Right atrium auricular region (tissue), 2 donors: ENCODE measurements at places on chromosomes 6 and 20. TPM values are rescaled to one million over a fixed set of nuclear protein-coding genes. Genes with fewer than 3 reads are reported as not detected.

DNA sequence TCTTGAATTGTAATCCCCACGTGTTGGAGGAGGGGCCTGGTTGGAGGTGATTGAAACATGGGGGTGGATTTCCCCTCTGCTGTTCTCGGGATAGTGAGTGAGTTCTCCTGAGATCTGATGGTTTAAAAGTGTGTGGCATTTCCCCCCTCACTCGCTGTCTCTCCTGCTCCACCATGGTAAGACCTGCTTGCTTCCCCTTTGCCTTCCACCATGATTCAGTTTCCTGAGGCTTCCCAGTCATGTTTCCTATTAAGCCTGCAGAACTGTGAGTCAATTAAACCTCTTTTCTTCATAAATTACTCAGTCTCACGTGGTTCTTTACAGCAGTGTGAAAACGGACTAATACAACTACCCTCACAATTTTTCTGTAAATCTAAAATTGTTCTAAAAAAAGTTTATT, 26.8 kb upstream of the FAM184A start:
- H3K36me3 ChIP-seq: no peaks in the 10 kb centered on the region
- H3K4me3 ChIP-seq: no peak overlapping the region
- no peaks in the 10 kb centered on the region for H3K4me1 ChIP-seq
- H3K27me3 ChIP-seq: no peaks in the 10 kb centered on the region
- H3K27ac ChIP-seq: no peak overlapping the region
- DNase-seq: no peak

GRCh38 chr20:25318471-25319240, 70.8 kb downstream of the PYGB start:
- DNase-seq: no peak
- H3K4me3 ChIP-seq: no peak overlapping the region
- H3K4me1 ChIP-seq: no peaks in the 10 kb centered on the region
- H3K27ac ChIP-seq: no peak overlapping the region

DNA sequence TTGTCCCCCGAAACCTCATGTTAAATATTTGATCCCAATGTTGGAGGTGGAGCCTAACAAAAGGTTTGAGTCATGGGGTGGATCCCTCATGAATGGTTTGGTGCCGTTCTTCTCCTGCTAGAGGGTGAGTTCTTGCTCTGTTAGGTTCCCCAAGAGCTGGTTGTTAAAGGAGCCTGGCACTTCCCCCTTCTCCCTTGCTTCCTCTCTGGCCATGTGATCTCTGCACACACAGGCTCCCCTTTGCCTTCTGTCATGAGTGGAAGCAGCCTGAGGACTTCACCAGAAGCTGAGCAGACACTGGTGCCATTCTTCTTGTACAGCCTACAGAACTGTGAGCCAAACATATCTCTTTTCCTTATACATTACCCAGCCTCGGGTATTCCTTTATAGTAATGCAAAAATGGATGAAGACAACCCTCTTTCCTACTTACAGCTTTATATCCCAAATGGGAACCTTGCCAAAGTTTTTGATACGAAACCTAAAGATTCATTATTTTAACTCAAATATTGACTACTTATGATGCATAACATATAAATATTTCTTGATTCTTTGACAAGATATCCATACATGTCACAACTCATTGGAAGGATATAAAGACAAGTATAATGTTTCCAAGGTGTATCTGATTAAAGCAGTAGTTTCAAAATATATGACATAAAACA, 61.0 kb downstream of the RNF182 start:
- no peaks in the 10 kb centered on the region for H3K4me1 ChIP-seq
- H3K27ac ChIP-seq: no peak overlapping the region
- no peak overlapping the region for H3K4me3 ChIP-seq
- no peaks in the 10 kb centered on the region for H3K36me3 ChIP-seq

GRCh38 chr6:118776607-118777549, 117.1 kb upstream of the ASF1A start:
- peaks cover 4% of the 10 kb centered on the region for H3K4me1 ChIP-seq
- DNase-seq: peak; percentile 75
- peak overlapping the region; percentile 15 for H3K4me3 ChIP-seq
- no peaks in the 10 kb centered on the region for H3K36me3 ChIP-seq
- H3K27me3 ChIP-seq: no peaks in the 10 kb centered on the region

DNA sequence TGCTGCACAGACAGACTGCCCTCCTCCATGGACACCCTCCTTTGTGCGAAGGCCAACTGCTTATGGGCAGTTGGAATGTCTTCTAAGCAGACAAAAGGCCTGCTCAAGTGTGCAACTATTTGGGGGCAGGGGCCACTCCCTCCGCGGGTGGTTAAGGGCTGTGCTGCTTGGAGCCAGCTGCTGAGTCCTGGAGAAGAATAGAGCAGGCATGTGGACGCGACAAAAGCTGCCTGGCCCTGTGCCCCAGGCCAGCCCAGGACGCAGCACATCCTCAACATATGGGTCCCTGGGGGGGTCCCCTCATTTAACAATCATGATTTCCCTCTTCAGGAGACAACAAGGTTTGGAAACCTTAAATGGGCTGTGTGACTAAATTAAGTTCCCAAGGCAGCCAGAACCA, 45.5 kb upstream of the ENTPD6 start:
- no peaks in the 10 kb centered on the region for H3K27me3 ChIP-seq
- H3K4me3 ChIP-seq: no peak overlapping the region
- DNase-seq: no peak
- H3K36me3 ChIP-seq: no peaks in the 10 kb centered on the region
- peaks cover 12% of the 10 kb centered on the region for H3K4me1 ChIP-seq
- no peak overlapping the region for H3K27ac ChIP-seq

DNA sequence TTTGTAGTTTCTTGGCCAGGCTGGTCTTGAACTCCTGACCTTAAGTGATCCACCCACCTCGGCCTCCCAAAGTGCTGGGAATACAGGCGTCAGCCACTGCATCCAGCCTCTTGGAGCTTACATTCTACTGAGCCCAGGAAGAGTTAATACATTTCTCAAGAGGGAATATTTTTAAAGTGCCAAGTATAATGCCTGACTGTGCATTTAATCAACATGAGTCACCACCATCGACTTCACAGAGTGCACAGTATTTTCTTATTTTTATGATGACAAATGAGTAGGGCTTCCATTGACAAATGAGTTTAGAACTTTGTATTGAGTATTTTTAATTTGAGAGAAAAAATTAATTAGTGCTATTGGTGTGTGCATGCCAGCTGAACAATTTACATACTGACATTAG, 72.2 kb downstream of the SASH1 start:
- H3K4me3 ChIP-seq: no peak overlapping the region
- no peak overlapping the region for H3K27ac ChIP-seq
- H3K27me3 ChIP-seq: no peaks in the 10 kb centered on the region
- H3K36me3 ChIP-seq: no peaks in the 10 kb centered on the region

DNA sequence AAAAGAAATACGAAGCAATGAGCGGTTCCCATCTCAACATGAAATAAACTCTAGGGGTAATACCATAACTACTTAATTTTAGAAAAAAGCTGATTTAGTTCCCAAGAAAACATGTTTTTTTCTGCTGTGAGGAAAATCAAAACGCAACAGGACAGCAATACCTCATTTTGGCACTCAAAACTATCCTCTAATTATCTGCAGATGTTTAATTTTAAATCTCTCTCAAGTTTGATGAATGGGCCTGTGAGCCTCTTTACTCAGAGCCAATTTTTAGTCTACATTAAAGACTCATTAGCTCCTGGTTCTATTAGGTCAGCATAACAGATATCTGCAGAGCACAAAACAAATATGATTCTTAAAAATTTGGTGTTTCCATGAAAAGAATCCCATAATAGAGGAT, 28.1 kb downstream of the RNF24 start:
- no peaks in the 10 kb centered on the region for H3K36me3 ChIP-seq
- DNase-seq: no peak
- no peaks in the 10 kb centered on the region for H3K27me3 ChIP-seq
- H3K27ac ChIP-seq: no peak overlapping the region
- no peak overlapping the region for H3K4me3 ChIP-seq

GRCh38 chr20:51565298-51566144, 23.0 kb upstream of the NFATC2 start:
- H3K4me1 ChIP-seq: peaks cover 48% of the 10 kb centered on the region
- H3K4me3 ChIP-seq: no peak overlapping the region
- H3K27ac ChIP-seq: peak overlapping the region; percentile 16

DNA sequence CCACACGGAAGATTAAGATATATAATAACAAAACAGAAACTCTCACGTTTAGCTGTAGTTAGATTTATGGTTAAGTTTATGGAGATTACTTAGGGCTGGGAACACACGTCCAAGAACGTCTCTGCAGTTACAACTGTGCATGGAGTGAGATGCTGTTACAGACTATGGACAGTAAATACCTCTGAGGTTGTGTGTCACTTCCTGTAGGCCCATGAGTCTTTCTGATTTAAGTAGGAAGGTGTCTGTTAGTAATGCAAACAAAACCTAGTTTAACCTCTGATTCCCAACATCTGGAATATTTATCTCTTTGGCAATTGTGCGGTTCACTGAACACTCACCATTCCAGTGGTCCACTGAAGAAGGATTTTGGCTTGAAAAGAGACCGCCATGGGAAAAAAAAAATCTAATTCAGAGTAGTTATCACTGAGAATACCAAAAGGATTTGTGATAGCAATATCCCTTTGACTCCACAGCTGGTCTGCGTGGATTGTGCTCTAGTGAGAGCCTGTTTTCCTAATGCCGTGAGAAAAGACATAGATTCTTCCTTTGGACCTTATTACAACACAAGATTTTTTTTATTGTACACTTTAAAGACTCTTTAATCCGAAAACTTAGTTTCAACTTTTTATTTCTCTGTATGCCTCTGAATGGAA, 478.2 kb upstream of the CITED2 start:
- no peaks in the 10 kb centered on the region for H3K27me3 ChIP-seq
- no peaks in the 10 kb centered on the region for H3K36me3 ChIP-seq
- DNase-seq: no peak
- H3K27ac ChIP-seq: no peak overlapping the region
- H3K4me3 ChIP-seq: no peak overlapping the region

DNA sequence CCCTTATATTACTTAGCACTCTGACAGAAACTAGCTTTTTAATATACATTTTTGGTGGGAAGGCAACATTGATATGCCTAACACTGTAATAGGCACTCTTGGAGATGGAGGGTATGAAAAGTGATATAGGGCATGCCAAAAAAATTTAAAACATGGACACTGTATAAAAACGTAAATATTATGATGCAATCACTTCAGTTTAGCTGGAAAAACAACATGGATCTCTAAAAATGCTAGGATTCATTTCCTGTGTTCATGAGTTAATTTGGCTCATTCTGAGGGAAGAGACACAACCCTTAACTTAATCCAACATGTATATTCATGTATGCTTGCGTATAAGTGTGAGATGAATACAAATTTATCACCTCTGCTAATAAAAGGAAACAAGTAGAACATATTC, 157.3 kb upstream of the TFAP2D start:
- no peaks in the 10 kb centered on the region for H3K4me1 ChIP-seq
- H3K27ac ChIP-seq: no peak overlapping the region
- H3K4me3 ChIP-seq: no peak overlapping the region
- H3K27me3 ChIP-seq: no peaks in the 10 kb centered on the region

GRCh38 chr6:135163440-135163738, 17.7 kb upstream of the MYB start:
- H3K4me1 ChIP-seq: no peaks in the 10 kb centered on the region
- H3K36me3 ChIP-seq: no peaks in the 10 kb centered on the region
- no peak overlapping the region for H3K27ac ChIP-seq
- H3K27me3 ChIP-seq: no peaks in the 10 kb centered on the region
- H3K4me3 ChIP-seq: no peak overlapping the region
- DNase-seq: no peak

- no peaks in the 10 kb centered on the region for H3K27me3 ChIP-seq
- peak overlapping the region; percentile 98 for H3K27ac ChIP-seq
- H3K4me1 ChIP-seq: peaks cover 36% of the 10 kb centered on the region
- DNase-seq: peak; percentile 66
Observed at GRCh38 chr6:157020881-157021343, 243.7 kb downstream of the ARID1B start.

Gene GABRR2
- 0.33 TPM for total RNA-seq

Gene COX4I2
- 6.8 TPM for total RNA-seq

Gene SYNJ2
- 10.1 TPM for total RNA-seq

Gene ZNF184
- 3.3 TPM for total RNA-seq

Gene GSTA4
- 9.3 TPM for total RNA-seq

Gene FILIP1
- total RNA-seq: 117 TPM

Gene SLC17A1
- total RNA-seq: not detected

Gene DHX35
- 15.2 TPM for total RNA-seq

Gene FLOT1
- total RNA-seq: 167 TPM
